ENCODE measurements at places on chromosomes 1 and 21. TPM values are rescaled to one million over a fixed set of nuclear protein-coding genes. Genes with fewer than 3 reads are reported as not detected.

DNA sequence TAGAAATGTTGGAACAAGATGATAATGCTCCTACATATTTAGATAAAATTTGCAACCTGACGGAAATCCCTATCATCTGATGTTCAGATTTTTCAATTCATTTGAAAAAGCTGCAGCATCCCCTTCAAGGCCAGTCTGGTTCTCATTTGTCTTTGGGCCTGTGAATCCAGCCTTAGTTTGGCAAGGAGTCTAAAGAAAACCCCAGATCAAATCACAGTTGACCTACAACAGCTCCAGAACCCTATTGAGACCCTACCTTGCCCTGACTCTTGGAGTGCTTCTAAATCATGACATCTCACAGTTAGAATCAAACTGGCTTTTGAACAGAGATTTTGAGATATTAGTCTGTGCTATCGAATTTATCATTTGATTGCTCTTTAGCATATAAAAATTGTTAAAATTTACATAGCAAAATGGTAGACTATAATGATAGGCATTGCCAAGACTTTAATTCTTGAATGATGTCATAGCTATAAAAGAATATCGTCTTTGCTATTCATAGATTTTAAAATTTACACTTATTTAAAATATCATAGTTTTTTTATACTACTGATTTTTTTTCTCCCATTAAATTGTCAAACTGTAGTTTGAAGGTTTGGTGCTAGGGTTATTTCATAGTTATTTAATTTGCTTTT, 2.2 kb downstream of the PPP2R5A start:
- no peaks in the 10 kb centered on the region for H3K36me3 ChIP-seq
- H3K4me1 ChIP-seq, result peaks cover 45% of the 10 kb centered on the region
- H3K27ac ChIP-seq, result peak overlapping the region; percentile 99
- DNase-seq, result no peak
- no peaks in the 10 kb centered on the region for H3K27me3 ChIP-seq

DNA sequence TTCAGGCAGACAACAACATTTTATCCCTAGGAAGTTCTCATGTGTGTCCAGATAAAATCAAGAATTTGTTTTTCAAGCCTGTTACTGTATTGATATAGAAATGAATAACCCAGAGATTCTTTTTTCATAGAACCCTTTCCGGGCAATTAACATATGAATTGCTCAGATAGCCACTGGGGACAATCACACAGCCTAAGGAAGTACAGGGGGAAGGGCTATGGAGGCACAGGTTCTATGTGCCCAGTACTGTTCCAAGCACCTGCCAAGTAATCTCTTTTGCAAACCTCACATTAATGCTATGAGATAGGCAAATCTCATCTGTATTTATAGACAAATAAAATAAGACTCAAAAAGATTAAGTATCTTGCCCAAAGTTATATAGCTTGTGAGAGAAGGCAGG, 84.9 kb downstream of the NTNG1 start:
- no peaks in the 10 kb centered on the region for H3K36me3 ChIP-seq
- H3K27ac ChIP-seq, result no peak overlapping the region
- no peak overlapping the region for H3K4me3 ChIP-seq
- H3K4me1 ChIP-seq, result no peaks in the 10 kb centered on the region
- DNase-seq, result no peak

DNA sequence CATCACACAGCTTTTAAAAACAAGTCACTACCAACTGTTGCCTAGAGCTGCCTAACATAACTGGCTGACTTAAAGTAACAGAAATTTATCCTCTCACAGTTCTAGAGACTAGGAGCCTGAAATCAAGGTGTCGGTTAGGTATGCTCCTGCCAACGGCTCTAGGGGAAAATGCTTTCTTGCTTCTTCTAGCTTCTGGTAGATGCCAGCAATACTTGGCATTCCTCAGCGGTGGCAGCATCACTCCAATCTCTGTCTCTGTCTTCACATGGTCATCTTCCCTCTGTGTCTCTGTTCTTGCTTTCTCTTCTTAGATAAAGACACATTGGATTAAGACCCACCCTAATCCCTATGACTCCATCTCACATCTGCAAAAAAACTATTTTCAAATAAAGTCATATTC, 51.5 kb downstream of the DMRTA2 start:
- H3K27ac ChIP-seq, result no peak overlapping the region
- DNase-seq, result no peak
- H3K27me3 ChIP-seq, result no peaks in the 10 kb centered on the region
- H3K4me1 ChIP-seq, result no peaks in the 10 kb centered on the region
- no peak overlapping the region for H3K4me3 ChIP-seq

DNA sequence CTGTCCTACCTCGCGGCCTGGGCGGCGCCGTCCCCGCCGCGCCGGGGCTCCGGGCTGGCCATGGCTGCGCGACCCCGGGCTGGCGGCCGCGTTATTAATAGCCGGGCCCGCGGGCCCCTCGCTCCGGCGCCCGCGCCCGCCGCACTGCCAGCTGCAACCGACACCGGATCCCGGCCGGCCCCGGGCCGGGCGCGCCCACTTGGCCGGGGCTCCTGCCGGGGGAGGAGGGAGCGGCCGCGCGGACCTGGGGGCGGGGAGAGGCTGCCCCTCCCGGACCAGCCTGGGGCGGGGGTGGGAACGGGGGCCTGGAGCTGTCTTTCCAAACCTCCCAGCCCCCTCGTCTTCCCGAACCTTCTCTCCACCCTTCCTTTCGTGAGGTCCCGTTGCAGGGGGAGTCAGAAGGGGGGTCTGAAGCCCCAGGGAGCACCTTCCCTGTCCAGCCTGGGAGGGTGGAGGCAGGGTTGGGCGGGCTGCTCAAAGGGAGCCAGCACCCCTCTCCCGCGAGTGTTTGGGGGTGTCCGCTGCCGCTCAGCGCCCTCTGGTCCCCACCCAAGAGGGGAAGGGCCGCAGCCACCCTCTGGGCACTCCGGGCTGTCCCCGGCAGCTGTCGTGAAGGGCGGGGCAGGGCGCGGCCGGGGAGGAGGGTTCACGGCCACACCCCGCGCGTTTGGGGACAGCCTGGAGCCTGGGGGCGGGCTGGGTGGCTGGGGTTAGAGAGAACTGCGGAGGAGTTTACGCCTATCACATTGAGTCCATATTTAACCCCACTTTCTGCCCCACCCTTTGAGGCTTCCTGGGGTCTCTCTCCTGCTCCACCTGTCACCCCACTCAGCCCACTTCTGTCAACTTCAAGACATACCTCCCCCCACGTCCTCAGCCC, at the start of gene SYNC:
Gene SYNC, minus strand, starts transcription at position 172 of the 880 bp plus-strand sequence. Its CDS starts 110 bp downstream, at position 62.
- H3K4me3 ChIP-seq, result peak within 1 kb of the TSS; percentile 90
- no peaks in the 10 kb centered on the region for H3K27me3 ChIP-seq
- H3K4me1 ChIP-seq, result peaks cover 56% of the 10 kb centered on the region
- DNase-seq, result peak; percentile 94

DNA sequence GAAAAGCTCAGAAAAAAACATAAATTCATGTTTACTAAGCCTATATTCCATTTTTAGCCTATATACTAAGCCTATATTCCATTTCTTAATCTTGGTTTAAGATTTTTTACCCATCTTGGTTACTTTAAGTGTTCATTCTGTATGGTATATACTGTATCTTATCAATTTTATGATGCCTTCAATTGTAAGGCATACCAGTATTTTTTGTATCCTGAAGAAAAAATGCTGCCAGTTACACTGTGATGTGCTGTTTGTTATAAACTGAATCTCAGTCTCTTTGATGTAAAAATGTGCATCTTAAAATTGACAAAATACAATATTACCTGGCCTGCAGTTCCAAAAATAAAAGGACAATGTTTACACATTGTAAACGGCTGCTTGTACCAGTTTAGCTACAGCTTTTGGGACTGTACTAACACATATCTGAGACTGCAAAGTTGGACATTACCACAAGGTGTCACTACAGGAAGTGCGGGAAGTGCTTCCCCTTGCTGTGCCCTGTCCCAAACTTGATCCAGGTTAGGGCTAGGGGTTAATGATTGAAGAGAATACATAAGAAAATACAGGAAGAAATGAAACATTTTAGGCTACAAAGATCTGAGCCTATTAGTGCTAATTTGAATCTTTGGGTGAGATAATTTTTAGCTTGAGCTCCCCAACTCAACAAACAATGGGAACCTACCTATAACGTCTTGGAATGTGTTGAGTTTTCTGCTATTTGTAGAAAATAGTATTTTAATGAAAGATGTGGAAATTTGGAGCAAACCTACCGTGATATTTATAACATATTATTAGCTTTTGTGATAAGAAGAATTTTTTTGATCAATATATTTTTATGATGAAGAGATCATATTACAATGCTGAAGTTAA, 108.9 kb downstream of the LBR start:
- H3K4me3 ChIP-seq, result no peak overlapping the region
- no peak overlapping the region for H3K27ac ChIP-seq
- H3K27me3 ChIP-seq, result no peaks in the 10 kb centered on the region

Gene PDZK1
- total RNA-seq, result not detected
